ENCODE measurements at places on chromosomes 16 and 17. TPM values are rescaled to one million over a fixed set of nuclear protein-coding genes. Genes with fewer than 3 reads are reported as not detected.

Gene SEZ6
- total RNA-seq = not detected

Gene HSBP1
- 24.9 TPM for total RNA-seq

Gene RRAD
- 15.6 TPM for total RNA-seq

DNA sequence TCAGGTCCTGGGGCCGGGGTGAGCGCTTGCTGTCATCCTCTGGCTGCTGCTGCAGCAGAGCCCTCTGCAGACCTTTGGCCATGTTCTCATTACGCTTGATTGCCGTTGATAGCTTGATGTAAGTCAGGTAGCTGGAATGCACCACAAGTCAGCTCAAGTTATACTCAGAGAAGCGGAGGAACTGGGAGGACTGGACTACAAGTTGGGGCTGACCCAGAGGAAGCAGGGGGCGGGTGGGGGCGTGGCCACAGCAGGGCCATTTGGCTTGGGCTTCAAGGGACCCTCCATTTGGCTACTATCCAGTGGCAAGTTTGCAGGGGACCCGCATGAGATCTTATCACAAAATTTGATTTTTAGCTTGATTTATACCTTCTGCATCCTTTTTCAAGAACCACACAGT is 19.0 kb upstream of the EVPL start:
- DNase-seq = no peak

Gene ARHGDIG
- not detected for total RNA-seq

Gene CALB2
- total RNA-seq = not detected

DNA sequence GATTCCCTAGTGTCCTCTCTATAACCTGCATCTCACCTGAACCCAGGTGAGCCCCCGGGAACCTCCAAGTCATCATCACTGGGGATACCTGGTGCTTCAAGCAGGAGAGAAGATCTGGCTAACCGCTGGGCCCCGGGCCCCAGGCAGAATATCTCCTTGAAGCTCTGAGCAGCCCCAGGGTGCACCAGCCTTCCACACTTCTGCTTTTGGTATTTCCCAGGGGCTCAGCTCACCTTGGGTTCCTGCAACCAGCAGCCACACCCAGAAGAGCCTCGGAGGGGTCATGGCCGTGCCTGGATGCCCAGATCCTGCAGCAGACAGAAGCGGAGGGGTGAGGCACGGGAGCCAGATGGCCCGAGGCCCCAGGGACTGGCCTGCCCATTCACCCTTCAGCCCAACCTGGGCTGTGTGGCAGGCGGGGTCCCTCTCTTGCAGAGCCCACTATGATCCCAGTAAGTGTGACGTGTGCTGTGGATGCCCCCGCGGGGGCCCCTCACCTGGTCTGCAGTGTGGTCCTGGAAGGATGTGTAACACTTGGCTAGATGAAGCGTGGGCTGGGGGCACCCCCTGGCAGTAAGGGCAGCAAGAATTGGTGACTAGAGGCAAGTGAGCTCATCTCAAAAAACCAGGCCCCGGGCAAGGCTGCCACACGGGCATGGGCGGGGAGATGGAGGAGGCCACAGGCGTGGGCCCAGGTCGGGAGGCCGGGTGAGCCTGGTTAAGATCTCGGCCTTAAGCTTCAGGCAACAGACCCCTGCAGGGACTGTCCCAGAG is 2.6 kb downstream of the LGALS3BP start:
- no peak for DNase-seq

Gene CD300LB
- not detected for total RNA-seq

DNA sequence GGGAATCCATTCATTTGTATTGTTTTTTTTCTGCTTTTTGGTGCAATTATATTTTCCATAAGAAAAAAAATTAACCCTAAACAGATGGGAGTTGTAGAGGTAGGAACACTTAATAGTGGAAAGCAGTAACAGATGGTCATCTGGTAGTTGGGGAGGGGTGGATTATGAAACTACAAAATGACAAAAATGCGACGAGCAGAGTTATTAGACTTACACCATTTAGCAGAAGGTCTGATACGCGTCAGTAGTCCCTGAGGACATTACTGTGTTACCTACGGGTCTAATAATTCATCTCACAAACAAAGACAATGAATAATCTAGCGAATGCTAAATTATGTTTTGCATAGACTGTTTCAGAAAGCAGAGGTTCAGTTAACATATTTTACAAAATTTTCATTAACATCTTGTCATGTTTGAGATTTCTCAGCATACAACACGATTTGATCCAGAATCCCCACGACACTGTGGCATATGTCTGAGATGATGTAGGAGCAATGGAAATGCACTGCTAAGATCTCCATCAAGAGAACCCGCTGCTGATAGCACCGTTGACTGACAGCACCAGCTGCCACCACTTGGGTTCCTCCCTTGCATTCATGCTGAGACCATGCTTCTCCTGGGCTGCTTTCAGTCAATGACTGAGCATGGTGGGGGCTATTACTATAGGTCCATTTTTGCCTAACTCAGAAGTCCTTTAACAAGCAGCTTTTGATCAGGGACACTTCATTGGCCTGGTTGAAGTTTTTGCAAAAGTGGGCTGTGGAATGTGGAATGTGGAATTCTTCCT is 182.2 kb upstream of the CPHXL start:
- no peak for DNase-seq

GRCh38 chr16:66382171-66382965 is 15.9 kb downstream of the CDH5 start:
- DNase-seq = no peak

- DNase-seq = no peak
Measured at GRCh38 chr16:11205065-11205699, 50.8 kb downstream of the SOCS1 start.

DNA sequence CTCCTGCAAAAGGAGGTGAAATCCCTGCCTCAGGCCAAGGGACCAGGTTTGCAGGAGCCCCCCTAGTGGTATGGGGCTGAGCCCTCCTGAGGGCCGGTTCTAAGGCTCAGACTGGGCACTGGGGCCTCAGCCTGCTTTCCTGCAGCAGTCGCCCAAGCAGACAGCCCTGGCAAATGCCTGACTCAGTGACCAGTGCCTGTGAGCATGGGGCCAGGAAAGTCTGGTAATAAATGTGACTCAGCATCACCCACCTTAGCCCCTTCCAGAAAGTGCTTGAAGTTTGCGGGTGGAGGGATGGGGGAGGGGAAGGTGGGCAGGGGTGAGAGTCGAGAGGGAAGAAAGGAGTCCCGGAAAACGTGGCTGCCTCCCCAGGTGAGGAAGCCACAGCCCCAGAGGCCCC is 2.1 kb downstream of the MC1R start:
- no peak for DNase-seq

DNA sequence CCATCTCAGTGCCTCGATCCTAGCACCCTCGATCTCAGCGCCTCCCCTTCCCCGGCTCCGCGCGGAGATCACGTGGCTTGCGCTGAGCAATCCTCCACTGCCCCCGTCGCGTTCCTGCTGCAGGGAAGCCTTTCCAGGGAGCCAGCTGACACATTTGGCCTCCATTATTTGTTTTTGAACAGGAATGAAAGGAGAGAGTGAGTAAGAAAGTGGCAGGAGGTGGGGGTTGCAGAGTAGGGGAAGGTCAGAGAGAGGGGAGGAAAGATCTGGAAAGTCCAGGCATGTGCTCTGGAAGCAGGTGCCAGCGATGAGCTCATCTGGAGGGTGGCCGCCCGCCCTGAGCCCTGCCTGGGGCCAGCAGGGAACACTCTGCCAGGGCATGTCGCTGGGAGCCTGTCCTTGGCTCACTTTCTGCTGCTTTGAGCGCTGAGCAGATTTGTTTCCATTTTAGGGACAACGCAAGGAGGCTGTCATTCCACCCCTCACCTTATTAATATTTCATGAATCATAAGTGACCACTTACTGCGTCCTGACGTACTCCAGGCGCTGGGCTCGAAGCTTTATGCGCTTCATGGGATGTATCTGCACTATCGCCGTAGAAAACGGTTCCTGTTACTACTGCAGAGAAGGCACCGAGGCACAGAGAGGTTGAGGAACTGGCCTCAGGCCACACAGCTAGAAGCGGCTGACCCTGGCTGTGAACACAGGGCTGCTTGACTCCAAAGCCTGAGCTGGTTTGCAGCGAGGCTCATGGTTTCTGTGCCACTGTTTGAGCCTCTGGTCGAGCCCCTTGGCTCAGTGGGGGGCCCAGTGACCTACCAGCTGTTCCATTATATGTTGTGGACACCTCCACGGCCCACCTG is 283.1 kb downstream of the SEC14L1 start:
- DNase-seq = peak; percentile 66

Gene ITGB4
- 19.7 TPM for total RNA-seq

- no peak for DNase-seq
Measured at GRCh38 chr16:56362057-56362655, 63.2 kb downstream of the AMFR start.

Gene GPRC5B
- total RNA-seq = 19.9 TPM
